ENCODE measurements at places on chromosomes 2 and 18.

DNA sequence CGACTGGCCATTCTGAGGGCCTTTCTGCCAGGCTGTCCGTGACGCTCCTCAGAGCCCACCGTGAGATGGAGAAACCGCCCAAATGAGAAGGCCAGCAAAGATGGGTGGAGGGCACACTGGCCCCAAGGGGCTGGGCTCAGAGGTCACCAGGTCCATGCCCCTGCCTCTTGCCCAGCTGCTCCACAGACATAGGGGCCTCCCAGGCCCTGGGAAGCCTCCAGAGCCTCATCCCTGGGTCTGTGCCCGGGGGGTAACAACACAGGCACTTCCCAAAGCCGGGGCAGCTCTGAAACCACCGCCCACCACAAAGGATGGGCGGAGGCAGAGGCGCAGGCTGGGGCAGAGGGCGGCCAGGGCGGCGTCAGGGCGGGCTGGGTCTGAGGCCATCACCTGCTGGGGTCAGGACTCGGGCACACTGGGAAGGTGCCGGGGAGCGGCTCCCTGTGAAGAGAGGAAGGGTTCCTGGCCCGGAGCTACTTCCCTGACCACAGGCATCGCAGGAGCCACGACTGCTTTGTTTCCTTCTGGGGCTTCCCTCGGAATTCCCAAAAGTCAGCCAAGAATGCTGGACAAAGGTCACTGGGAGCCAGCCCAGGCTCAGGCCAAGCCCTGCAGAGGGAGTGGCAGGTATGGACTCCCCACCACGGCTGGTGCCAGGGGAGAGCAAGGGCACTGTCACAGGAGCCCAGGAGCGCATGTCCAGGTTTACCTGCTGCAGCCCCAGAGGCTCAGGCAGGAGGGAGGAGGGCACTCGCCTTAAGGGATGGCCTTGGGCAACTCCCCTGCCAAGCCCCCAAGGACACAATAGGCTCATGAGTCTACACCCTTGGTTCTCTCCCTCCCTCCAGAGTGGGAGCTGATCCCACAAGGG lies 9.4 kb downstream of the CYP26B1 start:
- DNase-seq: no peak

- DNase-seq: peak; percentile 94
Observed at GRCh38 chr2:43221124-43221762, 5.2 kb downstream of the ZFP36L2 start.

GRCh38 chr2:192016265-192016664 lies 169.4 kb upstream of the CAVIN2 start:
- DNase-seq: no peak

DNA sequence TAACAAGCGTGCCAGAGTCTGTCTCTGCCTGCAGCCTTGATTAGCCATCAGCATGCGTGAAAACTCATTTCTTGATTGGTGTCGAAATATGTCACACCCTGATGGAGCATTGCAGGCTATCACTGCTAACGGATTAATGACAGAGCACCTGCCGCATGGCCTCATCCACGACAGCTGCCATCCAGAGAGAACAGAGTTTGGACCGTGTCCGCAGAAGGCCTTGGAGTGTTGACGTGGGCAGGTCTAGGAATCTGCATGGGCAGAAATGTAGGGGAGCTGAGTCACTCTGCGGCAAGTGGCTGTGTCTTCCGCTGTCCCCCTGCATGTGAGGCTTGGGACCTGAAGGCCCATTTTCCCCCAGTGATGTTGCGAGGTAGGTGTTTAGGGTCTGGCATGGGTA lies 43.0 kb downstream of the KLHL29 start:
- DNase-seq: peak; percentile 63

DNA sequence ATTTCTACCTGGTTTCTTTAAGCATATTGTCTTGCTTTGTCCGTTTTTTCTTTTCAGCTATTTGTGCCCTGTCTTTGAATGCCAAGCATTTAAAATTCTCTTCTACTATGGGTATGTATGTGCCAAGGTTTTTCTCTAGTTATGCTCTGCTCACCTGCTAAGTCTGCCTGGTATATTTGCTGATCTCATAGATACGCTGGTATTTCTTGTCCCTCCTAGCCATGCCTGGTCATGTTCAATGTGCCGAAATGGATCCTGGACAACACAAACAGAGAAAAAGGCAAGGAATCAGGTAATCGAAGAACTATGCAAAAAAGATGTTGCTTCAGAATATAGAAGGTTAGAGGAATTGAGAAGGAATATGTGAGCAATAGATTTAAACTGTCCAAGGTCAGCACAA lies 14.9 kb upstream of the KDM3A start:
- DNase-seq: no peak

DNA sequence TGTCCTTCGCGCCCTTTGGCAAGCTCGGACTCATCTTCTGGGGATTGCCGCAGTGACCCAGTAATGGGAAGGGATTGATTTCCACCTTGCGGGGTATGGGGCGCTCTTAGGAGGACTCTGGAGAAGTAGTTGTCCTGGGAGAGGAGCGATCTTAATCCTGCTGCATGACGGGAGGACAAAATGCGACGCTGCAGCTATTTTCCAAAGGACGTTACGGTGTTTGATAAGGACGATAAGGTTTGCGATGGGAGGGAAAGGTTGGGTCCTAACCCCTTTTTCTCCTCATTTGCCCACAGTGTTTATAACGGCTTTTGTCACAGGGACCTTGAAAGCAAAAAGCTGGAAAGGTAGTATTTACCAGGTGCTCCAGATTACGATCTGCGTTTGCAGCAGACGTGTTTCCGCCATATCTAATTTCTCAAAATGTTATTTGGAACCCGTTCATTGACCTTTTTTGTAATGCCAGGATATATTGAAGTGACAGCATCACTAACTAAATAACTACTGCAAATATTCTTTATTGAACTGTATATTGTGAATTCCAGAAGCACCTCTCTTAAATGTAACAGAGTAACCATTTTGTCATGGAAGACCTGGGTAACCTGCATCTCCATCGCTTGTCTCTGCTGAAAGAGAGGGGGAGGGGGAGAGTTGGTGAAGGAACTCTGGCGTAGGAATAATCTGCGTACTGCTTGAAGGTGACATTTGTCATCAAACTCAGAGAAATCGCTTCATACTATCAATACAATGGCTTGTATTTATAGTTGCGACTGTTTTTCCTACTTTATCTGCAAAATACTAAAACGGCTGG lies 590 bp downstream of the MDH1 start:
- DNase-seq: no peak

- DNase-seq: peak; percentile 90
Observed at GRCh38 chr2:28717339-28717758, 34.3 kb upstream of the PPP1CB start.

DNA sequence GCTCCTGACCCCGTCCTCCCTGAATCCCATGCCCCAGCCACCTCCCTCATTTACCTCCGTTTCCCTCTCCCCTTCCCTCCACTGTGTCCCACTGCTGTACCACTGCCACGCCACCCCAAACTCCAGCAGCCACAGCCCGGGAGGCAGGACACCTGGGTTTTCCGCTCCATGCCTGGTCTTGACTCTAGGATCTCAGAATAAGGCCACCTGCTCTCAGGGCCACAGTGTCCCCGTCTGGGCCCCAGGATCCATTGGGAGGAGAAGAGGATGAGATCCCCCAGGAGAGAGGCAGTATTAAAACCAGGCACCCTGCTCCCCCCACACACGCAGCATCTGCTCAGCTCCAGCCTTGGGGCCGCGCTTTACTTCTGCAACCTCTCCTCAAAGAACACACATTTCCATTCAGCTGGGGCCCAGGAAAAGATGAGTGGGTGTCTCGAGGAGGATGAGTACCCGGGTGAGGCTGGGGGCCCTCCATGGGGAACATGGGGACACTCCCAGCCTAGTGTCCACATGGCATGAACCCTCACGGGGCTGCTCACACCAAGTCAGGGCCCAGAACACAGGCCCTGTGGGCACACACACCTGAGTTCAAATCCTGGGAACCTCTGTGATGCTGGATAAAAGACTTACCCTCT lies 32.8 kb upstream of the TNS1 start:
- no peak for DNase-seq

DNA sequence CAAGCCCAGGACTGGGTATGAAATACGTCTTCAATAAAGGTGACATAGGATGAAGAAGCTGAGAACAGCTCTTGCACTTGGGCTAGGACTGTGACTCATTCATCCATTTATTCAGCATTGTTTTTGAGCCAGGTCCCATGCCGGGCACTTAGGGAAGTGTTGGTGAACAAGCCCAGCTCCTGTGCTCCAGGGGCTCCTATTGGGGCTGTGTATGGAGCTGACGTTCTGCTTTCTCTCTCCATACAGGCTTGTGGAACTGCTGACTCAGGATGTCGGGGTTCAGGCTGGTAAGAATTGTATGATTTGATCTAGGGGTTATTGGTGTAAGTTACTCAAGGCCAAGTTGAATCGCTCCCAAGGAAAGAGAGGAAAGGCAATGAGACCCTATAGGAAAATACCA lies 24.0 kb downstream of the MYO7B start:
- DNase-seq: no peak

DNA sequence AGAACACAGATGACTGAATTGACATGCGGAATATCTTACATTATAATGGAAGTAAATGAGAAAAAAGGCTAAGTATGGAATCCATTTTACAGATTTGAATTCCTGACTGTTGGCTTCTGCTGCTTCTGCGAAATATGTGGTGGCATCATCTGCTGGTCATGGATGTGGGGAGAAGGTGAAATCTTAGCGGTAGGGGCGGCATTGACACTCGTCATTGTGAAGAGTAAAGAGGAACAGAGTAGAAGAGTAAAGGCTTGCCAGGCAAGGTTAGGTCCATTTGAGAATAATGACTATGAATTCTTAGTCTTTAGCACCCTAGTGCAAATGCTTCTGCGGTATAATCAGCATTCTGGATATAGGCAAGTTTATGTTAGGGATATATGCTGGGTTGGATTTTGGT lies 32.4 kb downstream of the ACTR3 start:
- no peak for DNase-seq

- DNase-seq: peak; percentile 38
Observed at GRCh38 chr2:96985181-96985945, 1.0 kb downstream of the FAM178B start.

DNA sequence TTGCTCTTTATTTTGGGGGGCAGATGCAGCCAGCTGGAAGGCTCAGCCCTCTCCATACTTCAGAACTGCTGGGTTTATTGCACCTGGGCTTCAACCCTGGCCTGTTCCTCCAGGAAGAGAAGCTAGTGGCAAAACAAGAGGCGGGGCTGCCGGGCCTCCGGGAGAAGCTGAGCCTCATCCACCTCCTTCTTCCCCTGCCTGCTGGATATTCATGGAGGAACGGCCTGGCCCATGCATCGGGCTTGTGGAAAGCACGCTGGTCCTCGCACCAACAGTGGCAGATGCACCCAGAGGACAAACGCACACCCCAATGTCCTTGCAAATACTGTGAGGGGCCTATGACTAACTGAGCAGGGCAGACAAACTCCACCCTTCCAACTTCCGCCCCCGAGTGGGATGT lies 30.6 kb downstream of the FAM178B start:
- DNase-seq: no peak

DNA sequence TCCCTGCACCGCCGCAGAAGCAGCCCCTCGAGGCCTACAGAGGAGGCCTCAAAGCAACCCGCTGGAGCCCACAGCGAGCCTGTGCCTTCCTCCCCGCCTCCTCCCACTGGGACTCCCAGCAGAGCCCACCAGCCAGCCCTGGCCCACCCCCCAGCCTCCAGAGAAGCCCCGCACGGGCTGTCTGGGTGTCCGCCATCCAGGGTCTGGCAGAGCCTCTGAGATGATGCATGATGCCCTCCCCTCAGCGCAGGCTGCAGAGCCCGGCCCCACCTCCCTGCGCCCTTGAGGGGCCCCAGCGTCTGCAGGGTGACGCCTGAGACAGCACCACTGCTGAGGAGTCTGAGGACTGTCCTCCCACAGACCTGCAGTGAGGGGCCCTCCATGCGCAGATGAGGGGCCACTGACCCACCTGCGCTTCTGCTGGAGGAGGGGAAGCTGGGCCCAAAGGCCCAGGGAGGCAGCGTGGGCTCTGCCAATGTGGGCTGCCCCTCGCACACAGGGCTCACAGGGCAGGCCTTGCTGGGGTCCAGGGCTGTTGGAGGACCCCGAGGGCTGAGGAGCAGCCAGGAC lies 31.2 kb downstream of the GPC1 start:
- no peak for DNase-seq

DNA sequence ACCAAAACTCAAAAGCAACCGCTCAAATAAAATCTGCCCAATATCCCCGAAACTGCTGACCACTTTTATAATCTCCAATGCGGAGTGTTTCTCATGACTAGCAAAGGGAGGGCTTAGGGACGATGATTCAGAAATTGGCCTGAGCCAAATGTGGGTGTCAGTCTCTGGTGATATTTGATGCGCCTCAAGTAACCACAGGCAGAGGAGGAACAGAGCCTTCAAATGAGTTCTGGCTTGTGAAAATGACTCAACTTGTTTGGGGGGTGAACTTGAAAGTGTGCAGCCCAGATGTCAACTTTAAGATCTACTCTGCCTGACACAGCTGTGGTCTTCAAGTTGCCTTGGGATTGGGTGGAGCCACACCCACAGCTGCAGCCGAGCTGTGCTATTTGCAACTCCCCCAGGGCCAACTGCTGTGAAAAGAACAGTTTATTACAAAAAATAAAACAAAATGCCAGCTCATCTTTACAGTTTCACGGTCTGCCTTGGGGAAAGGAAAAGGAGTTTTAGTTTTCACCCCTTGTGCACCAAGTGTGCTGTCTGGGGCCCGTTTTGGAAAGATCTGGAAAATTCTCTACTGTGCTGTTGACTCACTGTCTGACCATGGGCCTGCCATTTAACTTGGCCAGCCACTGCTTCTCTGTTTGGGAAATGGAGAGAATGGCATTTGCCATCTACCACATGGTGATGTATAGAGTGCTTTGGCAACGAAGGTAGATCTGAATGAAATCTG lies 222.1 kb downstream of the MTX2 start:
- peak; percentile 97 for DNase-seq

GRCh38 chr2:132715386-132716351 lies 45.7 kb upstream of the LYPD1 start:
- DNase-seq: no peak

DNA sequence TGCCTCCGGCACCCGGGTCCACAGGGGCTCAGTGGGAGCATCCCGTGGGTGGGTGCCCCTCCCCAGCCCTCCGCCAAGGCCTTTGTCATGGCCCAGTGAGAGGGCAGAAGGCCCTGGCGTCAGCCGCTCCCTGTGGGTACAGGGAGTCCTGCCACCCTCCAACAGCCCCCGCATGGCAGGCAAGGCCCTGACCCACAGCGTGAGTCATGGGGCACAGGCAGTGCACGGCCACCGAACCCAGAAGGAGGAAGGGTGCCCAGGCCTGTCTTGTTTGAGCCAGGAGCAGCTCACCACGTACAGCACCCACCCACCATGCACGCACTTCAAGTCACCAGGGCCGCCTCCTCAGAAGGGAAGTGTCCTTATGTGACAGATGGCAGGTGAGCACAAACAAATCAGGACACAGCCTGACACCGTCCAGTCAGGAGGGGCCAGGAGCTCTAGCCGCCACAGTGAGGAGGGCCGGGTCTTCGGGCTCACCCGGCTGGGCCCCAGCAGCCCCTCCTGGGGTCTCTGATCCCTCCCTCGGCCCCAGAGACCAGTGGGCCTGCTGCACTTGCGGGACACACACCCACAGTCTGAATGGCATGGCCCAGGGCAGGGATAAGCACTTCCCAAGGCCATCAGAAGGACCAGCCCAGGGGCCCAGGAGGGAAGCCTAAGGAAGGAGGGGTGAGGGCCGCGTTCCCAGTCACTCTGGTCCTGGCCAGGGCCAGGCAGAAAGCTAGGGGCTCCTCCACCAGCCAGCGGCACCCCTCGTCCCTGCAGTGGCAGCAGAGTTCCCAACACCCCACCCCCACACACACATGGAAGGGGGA lies 25.8 kb downstream of the BIN1 start:
- no peak for DNase-seq
